ENCODE measurements at places on chromosomes 6 and 20.

DNA sequence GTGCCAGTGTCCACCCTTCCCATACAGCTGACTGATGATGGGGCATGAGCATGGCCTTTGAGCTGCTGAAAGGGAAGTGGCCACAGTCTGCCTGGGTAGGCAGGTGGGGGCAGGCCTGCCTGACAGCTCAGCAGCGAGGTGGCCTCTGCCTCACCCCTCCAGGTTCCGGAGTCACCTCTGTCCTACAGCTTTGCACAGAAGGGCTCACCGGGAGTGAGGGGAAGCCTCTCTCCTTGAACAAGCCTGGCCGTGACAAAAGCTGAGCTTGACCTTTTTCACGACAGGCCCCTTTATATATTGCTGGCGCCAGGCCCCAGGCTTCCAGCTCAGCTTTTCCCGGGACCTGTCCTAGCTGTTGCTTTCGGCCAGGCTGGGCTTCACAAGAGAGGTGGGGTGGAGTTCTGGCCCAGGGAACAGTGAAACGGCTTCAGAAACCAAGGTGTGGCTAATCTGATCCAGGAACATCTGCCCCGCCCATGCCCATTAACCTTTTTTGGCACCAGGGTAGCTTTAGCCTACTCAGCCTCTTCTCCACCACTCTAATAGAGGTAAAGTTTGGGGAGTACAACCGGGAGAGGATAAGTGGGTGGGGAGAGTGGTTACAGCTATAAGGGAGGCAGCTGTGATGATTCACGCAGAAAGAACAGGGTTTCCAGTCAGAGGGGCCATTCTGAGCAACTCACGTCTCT lies 42.9 kb downstream of the C6orf132 start:
- no peak for DNase-seq

DNA sequence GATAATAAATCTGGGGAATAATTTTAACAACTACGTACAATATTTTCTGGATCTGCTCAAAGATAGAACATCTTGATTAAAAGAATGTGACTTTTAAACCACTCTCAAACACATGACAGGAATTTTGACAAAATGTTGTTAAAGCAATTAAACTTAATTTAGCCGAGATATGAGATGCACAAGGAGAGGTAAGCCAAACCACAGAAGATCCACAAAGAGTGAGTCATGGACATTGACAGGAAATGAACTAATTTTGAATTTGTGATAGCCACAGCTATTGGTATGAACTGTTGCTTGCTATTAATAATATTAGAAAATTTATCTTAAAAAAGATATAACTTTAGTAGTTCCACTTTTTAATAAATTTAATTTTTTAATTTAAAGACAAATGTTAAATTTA lies 27.8 kb upstream of the VGLL2 start:
- no peak for DNase-seq

DNA sequence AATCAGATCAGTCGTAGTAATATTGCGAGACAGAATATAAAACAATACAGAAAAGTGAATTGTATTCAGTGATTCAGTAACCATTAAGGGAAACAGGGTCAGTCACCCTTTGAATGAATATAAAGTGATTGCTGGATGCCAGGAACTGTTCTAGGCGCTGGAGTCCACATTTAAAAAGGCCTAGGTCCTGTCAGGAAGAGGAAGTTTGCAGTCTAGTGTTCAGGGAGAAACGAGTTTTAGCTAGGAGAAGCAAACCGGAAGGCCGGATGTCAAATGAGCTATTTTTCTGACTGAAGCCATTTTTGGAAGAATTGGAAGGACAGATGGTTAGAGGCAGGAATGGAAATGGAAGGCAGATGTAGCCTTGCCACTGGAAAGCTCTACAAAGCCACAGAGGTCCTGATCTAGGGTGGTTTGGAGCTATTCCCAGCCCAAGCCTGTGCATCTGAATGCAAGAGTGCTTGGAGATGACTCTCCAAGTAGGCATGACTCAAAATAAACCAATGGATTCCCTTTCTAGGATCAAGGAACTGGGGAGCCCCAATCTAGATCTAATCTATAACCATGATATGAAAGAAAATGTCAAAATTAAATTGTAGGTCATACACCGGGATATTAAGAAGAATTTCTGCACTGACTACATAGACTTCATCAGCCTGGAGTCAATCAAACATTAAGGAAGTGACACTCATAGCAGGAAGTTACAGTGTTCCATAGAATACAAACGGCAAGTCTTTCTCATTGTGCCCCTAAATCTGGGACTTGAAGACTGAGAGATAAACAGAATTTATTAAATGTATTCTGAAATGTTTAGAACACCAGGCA lies 36.8 kb upstream of the CDKAL1 start:
- DNase-seq: no peak

DNA sequence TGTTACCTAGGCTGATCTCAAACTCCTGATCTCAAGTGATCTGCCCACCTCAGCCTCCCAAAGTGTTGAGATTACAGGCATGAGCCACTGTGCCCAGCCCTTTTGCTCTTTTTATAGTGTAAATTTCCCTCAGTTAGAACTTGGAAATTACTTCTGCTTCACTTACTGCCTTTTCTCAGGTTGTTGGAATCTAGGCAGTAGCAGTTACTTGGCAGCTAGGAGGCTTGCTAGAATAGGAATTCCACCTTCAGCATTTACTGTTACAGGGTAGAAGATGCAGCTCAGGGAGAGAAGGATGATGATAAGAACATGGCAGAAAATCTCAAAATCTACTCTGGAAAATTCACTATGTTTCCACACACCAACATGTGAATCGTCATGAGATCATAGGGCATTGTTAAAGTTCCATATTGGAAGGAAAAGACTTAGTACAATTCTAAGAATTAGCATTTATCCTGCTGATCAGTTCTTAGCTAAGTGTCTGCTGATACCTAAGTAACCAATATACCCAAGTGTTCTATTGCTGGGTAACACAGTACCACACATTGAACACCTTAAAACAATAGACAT lies 182.2 kb downstream of the SLC16A10 start:
- DNase-seq: no peak

- no peak for DNase-seq
Measured at GRCh38 chr6:4133941-4134838, 1.2 kb downstream of the ECI2 start.

DNA sequence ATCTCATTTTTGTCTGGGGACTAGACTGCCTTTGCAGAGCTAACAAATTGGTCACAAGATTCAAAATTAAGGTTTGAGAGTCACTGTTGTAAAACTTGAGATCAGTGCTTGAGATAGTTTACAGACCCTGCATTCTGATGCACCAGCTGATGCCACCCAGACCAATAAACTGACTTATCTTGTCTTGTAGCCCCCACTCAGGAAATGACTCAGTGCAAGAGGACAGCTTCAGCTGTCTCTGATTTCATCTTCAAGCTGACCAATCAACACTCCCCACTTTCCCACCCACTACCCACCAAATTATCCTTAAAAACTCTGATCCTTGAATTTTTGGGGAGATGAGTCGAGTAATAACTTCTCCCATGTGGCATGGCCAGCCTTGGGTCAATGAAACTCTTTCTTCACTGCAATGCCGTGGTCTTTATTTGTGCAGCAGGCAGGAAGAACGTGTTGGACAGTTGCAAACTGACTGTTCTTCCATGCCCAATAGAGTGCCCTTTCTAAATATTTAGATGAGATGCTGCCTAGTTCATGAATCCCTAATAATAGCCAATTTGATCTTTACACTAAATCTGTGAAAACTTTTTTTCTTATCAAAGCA lies 48.3 kb upstream of the PROKR2 start:
- DNase-seq: no peak

Measured in HuH-7.5 (cell line).